ENCODE measurements at places on chromosomes 7 and 10.

- no peak for DNase-seq
These were observed 68.7 kb upstream of the SEPHS1 start for GRCh38 chr10:13416760-13417159.

DNA sequence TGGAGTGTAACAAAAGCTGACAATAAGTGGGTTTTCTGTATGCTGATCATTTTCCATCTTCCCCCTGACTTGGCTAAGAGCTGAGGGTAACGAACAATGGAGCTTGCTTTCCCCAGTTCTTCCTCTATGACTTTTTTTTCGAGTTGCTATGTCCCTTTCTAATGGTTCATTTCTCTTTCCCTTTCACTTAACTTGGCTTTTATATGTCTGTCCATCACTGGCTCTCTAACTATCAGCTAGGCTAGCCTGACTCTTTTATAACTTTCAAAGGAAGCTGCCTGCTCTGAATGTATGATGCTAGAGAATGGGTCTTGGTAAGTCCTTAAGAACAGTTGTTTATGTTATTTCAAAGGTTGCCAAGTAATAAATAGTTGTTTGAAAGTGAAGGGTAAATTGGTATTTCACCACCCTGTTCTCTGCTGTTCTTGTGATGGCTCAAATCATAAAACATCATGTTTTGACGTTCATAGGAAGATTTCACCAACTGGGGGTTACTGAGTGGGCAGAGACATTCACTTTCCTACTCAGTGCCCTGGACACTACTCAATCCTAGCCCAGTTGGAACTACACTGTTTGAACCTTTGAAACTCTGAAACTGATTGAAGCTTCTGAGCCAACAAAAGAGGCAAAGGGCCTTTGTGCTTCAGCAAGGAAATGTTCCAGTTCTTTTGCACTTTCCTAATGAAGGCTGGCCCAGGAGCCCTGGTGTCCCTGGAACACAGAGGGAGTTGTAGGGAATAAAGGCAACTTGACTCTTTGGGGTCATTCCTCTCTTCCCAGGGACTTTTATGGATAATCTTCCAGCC lies 85.4 kb upstream of the PHYHIPL start:
- DNase-seq = no peak

GRCh38 chr7:155182406-155182970 lies 112.4 kb downstream of the HTR5A start:
- no peak for DNase-seq

- no peak for DNase-seq
These were observed 21.7 kb downstream of the CRHR2 start for GRCh38 chr7:30660331-30661255.

DNA sequence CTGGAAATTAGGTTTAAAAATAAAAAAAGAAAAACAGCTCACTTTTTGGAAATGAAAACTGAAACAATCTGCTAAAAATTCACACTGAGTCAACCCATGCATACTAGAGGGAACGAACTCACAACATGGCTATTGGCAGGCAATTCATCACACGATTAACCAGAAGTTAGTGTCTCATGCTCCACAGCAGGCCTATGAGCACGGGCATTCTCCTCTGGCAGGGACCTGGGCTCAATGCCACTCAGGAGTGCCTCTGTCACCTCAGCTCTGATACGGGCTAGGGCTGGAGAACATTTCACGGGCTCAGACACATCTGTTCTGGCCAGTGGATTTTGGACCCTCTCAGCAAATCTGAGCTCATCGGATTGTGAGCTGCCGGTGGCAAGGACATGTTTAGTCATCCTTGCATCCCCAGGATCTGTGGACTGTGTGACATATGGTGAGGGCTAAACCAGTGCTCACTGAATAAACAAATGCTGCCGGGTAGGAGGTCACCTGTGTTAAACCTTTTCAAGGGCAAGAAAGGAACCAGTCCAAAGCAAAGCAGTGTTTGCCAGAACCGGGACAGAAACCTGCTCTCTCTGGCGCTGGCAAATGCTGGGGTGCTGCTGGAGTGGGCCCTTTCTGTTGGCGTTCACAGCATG lies 40.1 kb downstream of the POLR3A start:
- DNase-seq = no peak

GRCh38 chr10:279655-280054 lies 144.4 kb downstream of the ZMYND11 start:
- DNase-seq = no peak

DNA sequence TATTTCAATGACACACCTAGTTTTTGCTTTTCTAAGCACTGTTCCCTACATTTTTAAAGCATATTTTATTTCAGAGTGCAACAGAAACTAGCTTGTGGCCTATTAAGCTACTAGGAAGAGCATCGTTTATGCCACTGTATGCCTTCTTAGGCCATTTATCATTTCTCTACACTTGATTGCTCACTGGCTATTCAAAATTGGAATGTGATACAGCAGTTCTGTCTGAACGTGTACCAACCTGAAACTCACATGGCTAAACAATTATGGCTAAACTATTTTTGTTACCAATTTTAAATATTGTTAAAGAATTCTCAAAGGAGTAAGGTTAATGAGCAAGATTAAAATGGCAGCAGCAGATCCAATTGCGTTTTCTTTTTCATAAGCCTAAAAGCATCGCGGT lies 105.2 kb downstream of the GSAP start:
- no peak for DNase-seq

DNA sequence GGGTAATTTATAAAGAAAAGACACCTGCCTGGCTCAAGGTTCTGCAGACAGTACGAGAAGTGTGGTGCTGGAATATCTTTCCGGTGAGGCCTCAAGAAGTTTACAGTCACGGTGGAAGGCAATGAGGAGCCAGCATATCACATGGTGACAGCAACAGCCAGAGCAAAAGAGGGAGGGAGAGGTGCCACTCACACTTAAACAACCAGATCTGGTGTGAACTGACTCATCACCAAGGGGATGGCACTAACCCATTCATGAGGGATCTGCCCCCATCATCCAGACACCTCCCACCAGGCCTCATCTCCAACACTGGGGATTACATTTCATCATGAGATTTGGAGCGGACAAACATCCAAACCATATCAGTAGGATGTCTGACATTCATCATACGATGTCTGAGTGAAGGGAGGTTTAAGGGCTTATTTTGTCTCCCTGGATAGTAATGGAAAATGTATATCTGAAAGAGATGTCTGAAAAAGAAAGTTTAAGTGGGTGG lies 23.5 kb upstream of the KBTBD2 start:
- DNase-seq = no peak

DNA sequence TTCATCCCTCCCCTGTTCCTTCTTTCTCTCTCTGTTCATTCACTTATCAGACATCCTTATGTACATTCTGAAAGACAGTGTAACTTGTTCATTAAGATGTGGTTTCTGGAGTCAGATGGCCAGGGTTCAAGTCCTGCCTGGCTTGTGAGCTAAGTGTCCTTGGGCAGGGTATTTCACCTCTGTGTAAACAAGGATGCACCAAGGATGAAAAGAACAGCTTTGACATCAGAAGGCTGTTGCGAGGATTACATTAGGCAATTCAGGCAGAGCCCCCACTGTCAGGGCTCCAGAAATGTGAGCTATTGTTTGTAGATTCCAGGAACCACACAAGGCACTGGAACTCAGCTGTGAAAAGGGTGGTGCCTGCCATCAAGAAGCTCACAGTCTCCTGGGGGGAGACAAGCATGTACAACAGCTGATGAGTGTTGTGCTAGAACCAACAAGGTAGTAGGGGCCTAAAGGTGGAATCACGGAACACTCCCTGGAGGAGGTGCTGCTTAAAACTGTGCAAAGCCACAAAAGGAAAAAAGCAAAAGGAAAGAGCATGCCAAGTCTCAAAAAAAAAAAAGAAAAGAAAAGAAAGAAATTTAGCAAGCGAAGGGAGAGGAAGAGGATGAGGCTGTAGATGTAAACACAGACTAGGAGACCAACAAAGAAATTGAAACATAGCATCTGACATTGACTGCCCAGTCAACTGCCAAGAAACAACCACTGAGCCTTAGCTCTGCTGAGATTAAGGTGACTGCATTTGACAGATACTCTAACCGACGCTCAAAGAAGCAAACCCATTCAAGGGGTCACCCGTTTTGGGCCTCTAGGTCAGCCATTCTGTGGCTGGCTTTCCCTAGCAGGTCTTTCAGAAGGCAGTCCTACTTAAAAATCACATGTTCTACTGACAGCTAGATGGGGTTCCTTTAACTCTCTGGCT lies 12.5 kb downstream of the PDLIM1 start:
- no peak for DNase-seq

- no peak for DNase-seq
These were observed 489.0 kb downstream of the GATA3 start for GRCh38 chr10:8543361-8544056.

DNA sequence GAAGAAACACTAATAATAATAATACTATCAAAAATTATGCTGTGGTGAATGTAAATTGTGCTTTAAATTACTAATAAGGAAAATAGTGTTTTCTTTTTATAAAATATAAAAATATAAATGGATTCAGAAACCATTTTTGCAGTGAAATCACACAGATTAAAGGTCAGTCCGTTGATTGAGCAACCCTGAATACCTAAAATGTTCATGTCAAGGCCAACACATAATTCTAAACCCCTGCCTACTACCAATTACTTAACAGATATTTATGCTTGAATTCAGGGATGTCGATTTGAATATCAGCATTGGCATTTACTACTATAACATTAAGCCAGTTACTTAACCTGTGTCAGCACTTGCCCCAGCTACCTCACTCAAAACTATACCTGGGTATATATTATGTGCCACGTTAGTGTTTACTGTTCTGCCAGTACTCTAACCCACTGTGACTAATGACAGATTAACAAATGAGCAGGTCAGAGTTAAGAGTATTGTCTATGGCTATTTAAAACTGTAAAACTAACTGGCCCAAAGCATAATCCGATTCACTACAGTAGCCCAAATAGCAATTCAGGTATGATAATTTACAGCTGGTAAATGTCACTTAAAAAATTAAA lies 165.0 kb downstream of the KMT2E start:
- DNase-seq = no peak

GRCh38 chr7:131466735-131467365 lies 89.6 kb downstream of the PODXL start:
- no peak for DNase-seq

DNA sequence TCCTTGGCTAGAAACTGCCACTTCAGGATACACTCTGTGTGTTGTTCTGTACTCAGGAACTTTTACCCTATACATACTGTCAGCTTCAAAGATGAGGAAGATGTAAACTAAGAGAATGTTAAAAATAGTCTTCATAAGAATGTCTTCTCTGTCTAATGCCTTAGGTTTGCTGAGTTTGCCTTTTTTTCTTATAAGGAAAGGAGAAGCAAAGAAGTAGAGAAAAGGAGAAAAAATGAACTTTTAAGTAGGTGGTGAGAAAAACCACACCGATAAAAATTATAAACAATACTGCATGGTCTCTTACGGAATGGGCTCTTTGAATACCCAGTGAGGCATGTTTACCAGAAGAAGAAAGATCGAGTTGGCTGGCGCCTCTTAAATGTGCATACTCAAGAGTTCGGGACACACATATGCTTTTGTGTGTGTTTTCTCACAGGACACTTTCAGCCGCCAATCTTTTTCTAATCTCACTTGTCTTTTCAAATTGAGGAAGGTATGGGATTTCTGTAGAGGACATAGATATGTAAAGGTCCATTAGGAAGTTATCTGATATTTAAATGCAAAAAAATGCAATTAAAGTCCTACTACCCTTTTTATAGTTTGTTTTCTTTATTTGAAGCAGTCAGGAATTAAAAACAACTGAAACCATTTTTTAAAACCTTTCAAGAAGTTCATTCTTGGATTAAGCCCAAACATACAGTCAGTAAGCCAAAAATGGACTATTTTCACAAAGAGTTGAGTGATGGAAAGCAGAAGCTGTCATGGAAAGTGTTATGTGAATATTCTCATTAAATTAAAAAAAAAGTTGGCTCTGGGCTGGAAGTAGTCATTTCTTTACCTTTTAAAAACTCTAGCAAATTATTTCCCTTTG lies 100.6 kb upstream of the MDFIC start:
- no peak for DNase-seq

DNA sequence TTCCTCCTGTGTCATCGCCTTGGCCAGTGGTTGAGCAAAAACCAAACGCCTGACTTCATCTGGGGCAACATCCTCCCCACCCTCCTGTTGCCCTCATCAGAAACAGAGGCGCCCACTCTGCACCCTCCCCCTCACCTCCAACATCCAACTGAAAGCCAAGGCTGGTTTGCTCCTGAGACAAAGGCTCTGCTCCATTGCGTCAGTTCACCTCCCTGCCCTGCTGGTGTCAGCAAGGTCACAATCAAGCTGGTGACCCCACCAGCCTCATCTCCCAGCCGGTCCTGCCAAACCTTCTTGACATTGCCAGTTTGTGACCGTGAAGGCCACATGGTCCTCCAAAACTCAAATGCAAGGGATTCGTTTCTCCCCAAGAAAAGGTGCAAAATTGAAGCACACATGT lies 131.7 kb upstream of the ADAM12 start:
- no peak for DNase-seq

GRCh38 chr7:21829731-21830130 lies 116.0 kb downstream of the CDCA7L start:
- no peak for DNase-seq

GRCh38 chr7:132145466-132145865 lies 430.8 kb downstream of the PLXNA4 start:
- no peak for DNase-seq

GRCh38 chr7:42203336-42203735 lies 33.7 kb downstream of the GLI3 start:
- DNase-seq = no peak

DNA sequence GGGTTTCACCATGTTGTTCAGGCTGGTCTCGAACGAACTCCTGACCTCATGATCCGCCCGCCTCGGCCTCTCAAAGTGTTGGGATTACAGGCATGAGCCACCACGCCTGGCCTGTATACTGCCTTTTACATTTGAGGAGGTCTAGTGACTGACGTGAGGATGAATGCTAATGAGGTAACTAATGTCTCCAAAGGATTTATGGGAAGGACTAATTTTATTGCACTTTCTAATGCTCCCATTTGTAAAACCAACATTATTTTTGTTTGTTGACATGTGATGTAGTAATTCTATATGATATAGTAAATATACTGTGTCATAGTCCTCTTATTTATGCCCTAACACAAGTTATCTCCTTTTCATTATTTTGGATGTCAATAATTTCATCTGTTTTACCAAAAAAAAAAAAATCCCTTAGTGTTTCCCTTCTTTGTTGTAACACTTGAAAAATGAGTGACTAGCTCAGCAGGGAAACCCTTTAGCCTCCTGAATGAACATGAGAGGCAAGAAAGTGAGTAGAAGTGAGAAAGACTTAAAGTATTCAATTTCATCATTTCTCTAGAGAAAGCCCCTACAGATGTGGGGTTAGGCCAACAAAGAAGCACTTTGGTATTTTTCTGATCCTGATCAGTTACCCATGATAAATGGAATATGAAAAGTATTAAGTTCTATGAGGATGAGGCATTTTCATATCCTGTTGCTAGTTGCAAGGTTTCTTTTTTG lies 596.9 kb upstream of the PCDH15 start:
- no peak for DNase-seq

DNA sequence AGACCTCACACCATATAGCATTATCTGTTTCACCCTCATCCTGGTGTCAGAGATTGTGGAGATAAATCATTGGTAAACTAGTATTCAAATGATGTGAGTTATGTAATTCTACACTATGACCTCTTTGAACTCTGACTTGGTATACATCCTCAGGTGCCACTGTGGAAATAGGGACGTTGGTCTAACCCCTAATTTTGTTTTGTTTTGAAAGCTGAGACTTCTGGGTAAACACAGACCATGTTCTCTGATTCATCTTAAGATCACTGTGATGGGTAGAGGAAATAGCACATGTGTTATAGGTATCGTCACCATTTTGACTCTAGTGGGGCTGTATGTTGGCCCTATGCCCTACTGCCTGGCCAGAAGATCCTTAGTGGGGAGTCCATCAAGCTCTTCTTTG lies 241.6 kb downstream of the CCDC7 start:
- no peak for DNase-seq

GRCh38 chr10:68442971-68443370 lies 28.8 kb downstream of the DNA2 start:
- DNase-seq = no peak
